AML-193 (cell line): ENCODE measurements at places on chromosomes 12 and 14.

- no peak for DNase-seq
Observed at GRCh38 chr12:4584896-4585295, 22.9 kb downstream of the DYRK4 start.

GRCh38 chr12:67630373-67631088 is 18.0 kb upstream of the DYRK2 start:
- peak; percentile 63 for DNase-seq

DNA sequence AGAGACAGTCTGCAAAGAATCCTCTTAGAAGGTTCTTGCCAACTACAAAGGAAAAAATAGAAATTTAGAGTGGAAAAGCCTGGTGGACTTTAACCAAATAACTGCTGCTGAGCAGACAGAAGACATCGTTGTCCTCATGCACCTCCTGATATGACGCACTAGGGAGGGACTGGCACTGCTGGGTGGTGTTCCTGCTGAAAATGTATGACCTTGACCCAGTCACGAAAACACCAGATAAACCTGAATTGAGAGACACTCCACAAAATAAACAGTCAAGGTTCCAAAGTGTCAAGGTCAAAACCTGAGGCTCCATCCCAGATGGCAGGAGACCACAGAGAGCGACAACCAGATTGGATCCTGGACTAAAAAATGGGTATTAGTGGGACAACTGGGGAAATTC is 61.9 kb downstream of the CHGA start:
- no peak for DNase-seq

DNA sequence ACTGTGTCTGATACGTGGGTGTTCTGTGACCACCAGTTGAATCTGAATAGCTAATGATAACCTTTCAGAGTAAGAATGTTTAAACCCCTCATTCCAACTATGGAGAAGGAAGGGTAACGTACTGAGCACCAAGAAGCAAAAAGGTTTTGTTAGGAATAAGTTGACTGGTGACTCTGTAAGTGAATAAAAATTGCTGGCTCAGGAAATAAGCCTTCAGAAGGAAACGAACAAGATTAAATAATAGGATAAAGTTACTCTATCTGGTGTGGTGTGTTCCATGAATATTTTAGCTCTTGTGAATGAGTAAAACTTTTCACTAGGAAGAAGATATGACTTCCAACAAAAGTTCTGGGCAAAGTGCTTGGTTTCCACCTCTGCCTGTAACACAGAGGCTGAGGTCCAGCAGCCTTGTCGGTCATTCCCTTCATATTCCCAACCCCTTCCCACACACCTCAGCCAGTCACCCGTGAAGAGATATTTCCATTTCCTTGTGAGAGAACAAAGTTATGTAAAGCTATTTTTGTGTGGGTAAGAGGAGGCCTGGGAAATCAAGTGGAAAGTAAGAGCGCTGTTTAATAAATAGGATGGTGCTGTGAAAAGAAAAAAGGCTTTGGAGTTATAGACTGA is 47.1 kb downstream of the ARF6 start:
- DNase-seq, result no peak

DNA sequence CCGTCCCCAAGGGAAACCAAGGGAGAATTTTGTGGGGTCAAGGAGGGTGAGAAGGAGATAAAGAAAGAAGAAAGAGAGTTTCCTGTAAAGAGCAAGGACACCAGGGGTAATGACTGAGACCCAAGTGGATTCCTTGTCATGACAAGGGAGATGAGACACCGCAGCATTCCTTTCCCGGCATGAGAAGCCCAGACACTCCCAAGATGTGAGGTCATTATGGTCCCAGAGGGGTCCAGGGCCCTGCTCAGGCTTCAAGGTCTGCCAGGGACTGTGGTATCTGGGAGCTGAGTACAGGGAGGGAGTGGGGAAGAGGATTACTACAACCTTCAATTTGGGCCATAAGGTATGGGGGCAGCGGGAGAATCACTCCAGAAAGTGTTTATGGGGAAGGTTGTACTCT is 58.1 kb downstream of the SPTB start:
- DNase-seq, result no peak

GRCh38 chr14:95514131-95515079 is 2.0 kb downstream of the SYNE3 start:
- DNase-seq, result no peak

- DNase-seq, result peak; percentile 59
Observed at GRCh38 chr12:2283916-2284315, 231.1 kb downstream of the CACNA1C start.

DNA sequence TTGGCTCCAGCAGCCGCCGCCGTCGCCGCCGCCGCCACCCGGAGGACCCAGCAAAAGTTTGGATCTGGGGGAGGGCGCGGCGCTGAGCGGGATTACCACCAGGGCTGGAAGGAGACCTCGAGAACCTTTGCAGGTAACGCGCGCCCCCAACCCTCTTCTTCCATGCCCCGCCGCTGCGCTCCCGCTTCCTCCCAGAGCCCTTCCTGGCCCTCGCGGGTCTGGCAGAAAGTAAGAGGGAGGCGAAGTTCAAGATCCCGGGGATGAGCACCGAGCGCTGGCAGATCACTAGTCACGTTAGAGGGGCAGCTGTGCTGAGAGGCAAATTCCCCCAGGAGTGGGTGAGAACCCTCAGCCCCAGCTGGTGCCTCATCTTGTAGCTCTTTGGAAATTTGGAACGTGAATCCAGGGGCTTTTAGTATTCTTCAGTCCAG is 3.9 kb downstream of the FLRT2 start:
- DNase-seq, result no peak

- no peak for DNase-seq
Observed at GRCh38 chr12:29171421-29172258, 22.6 kb downstream of the FAR2 start.

DNA sequence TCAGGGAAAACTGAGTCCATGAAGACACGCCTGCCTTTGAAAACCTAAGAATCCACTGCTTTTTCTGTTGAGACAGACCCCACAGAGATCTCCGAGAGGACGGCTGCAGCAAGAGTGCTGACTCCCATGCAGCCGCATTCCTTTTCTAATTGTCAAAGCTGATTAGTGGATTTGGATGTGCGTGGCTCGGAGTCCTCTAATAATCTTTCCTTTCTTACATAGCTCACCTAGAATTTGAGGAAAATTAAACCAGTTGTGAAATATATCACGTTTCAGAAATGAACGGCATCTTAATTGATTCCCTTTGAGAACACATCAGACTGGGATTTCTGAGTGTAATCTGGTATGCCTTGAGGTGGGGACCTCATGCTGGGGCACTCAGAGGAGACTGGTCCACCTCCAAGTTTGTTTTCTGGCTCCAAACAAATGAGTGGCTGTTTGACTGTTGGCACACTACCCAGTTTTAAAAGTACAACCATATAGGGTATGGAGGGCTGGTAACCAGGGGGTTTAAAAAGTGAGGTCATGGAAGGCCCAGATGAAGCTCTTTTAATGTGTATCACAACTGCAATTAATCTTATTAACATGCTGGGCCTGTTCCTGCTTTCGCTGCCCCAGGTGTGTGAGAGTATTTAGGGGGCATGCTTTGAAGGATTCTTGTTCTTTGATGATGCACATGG is 63.3 kb downstream of the RASSF3 start:
- no peak for DNase-seq
